ENCODE measurements at places on chromosomes 5 and 9.

DNA sequence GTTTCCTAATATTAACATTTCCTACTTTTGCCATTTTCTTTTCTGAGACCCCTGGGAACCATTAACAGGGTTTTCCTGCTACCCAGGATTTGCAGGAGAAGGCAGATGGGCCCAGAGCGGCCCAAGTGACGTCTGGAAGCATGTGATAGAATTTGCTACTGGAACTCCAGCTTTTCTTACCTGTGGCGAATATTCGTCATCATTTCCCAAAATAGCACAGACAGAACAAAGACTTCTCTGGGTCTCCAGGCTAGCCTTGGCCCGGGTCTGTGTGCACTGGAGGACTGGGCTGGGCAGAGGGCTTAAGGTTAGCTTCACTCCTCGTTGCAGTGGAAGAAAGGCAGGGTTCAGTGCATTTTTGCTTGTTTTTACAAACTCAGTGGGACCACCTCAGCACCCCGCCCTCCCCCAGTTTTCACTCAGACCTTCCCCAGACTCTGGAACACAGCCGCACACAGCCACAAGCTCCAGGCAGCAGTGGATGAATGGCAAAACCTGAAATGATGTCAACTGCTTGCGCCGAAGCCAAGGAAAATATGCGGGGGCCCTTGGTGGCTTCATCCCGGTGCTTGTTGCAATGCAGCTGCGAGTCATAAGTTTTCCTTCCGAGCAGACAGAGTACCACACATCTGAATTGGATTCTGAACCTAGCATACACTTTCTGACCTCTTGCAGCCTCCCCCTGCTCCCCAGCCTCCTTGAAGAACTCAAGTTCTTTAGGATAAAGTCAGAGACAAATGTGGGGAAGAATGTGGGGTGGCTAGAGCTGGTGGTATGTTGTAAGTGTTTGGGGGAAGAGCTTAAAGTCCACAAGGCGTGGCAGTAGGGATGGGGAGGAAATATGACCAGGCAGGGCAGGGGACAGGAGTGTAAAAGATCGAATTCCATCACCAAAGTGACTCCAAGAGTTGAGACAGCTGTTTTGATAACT is 586.0 kb downstream of the CCDC171 start:
- no peak for DNase-seq

GRCh38 chr9:98129451-98129881 is 10.4 kb upstream of the TRIM14 start:
- DNase-seq: peak; percentile 89

DNA sequence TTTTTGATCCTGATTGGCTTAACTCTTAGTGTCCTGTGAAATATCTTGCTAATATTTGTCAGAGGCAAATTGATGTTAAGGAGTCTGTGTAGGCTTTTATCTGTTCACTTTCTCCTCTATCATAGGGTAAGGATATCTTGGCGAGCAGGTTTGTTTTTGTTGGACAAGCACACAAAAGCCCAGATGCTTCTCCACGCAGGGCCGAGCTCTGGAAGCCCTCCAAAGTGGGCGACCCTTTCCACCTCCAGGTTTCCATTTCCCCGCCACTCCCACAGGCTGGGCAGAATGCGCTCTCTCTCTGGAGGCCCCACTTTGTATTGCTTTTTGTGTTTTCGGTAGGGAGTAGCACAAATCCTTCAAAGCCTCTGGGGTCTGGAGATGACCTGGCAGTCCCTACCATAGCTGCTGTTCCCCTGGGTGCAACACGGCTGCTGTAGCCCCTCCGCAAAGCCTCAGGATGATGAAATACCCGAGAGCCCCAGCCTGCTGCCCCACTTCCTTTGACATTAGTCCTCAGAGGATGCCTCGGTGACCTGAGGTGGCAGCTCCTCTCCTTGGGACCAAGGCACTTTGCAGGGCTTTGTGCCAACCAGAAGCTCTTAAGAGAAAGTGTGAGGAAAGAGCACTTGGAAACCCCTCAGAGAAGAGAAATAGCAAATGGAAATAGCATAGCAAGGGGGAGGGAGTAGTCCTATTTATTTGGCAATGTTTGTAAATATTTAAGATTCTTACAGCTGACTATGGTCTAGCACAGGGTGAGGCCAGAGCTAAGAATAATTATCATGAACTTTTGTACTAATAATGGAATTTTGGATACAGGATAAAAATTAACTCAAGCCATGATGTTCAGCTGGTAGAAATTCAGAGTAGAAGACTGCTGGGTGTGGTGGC is 122.8 kb downstream of the ARHGEF28 start:
- DNase-seq: no peak

- no peak for DNase-seq
These were observed 1465.1 kb upstream of the C9orf72 start for GRCh38 chr9:29038332-29038731.

DNA sequence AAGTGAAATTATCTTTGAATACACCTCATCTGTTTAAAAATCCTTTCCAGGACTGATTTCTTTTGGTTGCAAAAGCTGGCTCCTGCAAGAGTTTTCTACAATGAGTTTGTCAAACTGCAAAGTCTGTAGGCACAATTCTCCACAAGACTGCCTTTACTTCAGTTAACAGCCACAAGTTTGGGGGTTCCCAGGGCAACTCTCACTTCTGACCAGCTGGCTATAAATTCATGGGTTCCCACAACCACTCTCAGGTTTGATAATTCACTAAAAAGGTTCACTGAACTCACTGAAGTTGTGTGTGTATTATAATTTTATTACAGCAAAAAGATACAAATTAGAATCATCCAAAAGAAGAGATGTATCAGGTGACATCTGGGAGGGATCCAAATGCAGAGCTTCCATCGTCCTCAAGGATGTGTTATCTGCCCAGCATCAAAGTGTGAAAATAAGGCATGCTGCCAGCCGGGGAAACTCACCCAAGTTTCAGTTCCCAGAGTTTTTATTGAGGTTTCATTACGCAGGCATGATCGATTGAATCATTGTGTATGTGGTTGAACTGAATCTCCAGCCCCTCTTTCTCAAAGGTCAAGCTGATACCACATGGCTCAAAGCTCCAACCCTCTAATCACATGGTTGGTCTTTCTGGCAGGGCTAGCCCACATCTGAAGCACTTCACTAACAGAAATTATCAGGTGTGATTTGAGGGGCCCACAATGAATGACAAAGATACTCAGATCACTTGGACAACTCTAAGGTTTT is 19.0 kb upstream of the PSIP1 start:
- peak; percentile 13 for DNase-seq
